ENCODE measurements at places on chromosomes 4 and X. TPM values are rescaled to one million over a fixed set of nuclear protein-coding genes. Genes with fewer than 3 reads are reported as not detected.

Gene NPY2R
- not detected for polyA plus RNA-seq

Gene DCAF8L2
- polyA plus RNA-seq, result not detected

Gene SPP1
- 0.69 TPM for polyA plus RNA-seq

Gene AIMP1
- polyA plus RNA-seq, result 52.9 TPM

Gene NOX1
- not detected for polyA plus RNA-seq

Gene ADH1C
- polyA plus RNA-seq, result 0.88 TPM

Gene HTR2C
- not detected for polyA plus RNA-seq

Gene CFI
- 0.46 TPM for polyA plus RNA-seq

Gene DAPP1
- not detected for polyA plus RNA-seq

Measured in AG04450 (cell line).